HepG2 (cell line): ENCODE measurements at places on chromosomes 6 and 20.
A peak's percentile ranks its signal among the peaks of the same experiment; 100 is the strongest.

- no peak for DNase-seq
Observed at GRCh38 chr6:106782536-106783285, 153.3 kb downstream of the QRSL1 start.

- no peak for DNase-seq
Observed at GRCh38 chr20:63089051-63089907, 82.5 kb upstream of the BHLHE23 start.

- DNase-seq, result no peak
Observed at GRCh38 chr20:24939036-24939435, 10.0 kb upstream of the CST7 start.

- no peak for DNase-seq
Observed at GRCh38 chr6:139640448-139640847, 266.0 kb upstream of the CITED2 start.

GRCh38 chr6:145705561-145705960 is 29.8 kb downstream of the EPM2A start:
- DNase-seq, result no peak

GRCh38 chr20:7155794-7156193 is 388.3 kb downstream of the BMP2 start:
- no peak for DNase-seq

- no peak for DNase-seq
Observed at GRCh38 chr20:58261660-58262059, 33.2 kb upstream of the ANKRD60 start.

GRCh38 chr6:32176476-32177182 is 745 bp upstream of the AGPAT1 start:
- no peak for DNase-seq

DNA sequence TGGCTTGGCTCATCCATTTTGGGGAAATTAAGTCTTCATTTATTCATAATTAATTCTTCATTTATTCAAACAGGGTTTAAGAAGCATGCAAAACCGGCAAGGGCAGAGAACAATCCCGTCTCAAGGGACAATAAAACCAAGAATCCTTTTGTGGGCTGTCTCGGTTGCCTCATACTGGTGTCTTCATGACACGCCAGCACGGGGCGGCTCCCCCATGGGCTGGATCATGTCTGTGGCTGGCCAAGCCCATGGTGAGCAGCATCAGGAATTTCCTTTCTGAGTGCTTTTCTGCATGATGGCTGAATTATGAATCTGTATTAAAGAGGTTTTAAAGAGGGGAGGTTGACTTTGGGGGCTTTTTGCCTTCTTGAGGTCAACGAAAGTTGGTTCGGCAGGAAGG is 38.3 kb upstream of the DUSP22 start:
- no peak for DNase-seq

DNA sequence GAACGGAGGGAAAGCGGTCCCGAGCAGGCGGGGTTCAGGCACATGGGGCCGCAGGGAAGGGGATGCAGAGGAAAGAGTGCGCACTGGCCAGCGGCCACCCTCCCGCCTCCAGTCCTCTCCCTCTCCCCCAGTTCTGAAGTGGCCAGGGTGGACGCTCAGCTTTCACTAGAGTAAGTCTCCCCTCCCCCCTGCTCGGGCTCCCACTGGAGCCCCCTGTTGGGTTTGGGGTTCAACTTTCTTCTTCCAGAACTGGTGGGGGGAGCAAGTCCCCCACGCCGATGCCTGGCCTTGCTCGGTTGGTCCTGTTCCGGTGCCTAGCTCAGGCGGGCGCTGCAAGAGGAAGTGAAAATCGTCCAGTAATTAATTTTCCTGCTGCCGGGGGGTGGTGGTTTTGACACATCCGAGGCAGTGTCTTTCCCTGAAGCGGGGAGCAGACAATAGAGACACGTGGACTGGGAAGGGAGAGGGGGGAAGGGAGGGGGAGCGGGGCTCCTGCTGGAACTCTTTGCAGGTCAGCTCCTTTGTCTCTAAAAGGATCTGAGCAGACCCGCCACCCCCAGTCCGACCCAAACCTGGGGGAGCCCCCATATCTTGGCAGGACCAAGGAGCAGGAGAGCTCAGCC is 824 bp upstream of the SCRT2 start:
- no peak for DNase-seq

DNA sequence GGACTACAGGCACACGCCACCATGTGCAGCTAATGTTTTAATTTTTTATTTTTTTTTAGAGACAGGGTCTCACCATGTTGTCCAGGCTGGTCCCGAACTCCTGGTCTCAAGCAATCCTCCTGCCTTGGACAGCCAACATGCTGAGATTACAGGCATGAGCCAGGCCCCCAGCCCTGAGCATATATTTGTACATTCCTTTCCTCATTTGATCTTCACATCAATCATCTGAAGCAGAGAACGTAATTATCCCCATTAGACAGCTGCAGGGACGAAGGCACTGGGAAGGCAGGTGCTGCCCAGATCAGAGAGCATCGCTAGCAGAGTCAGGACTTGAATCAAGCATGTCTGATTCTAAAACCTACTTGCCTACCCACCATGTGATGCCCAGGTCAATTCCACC is 41.0 kb upstream of the SIRPA start:
- peak; percentile 39 for DNase-seq

GRCh38 chr6:106168097-106168888 is 82.2 kb downstream of the PRDM1 start:
- no peak for DNase-seq

DNA sequence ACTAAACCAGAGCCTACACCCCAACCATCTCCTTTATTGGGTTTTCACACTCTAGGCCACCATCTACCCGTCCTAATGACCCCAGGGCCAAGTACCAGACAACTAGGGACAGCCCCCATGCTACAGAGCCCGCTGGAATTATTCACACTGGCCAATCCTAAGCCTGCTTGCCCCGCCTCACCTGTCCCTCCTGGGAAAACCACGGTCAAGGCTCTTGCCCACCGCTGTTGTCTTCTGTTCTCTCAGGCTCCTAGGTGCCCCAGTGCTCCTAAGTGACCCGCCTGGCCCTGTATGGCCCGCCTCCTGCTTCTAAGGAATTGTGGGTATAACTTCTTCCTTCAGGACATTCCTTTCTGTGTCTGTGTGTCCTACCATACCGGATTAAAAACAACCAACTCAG is 453.4 kb downstream of the CD83 start:
- DNase-seq, result no peak

DNA sequence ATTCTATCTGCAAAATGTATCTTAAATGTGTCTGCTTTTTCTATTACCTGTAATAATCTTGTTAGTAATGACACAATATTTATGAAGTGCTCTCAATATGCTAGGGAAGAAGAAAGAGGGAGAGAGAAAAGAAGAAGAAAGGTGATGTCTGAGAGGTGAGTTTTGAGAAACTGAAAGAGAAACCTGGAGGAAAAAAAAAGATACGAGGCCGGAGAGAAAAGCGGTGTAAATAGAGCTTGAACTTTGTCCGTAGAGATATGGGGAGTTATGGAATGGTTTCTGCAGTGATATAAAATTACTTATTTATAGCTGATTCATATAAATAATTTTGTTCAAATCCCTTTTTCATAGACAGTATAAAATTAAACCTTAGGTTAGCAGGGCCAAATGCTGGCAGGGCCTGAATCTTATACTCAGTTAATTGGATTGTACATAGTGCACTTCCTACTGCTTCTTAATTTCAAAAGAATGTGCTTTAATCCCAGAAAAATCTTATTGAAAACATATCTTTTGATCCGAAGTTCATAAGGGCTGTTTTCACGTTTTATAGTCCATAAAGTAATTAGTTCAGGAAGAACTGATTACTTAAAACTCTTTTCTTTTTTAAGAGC is 43.0 kb downstream of the MYB start:
- no peak for DNase-seq

DNA sequence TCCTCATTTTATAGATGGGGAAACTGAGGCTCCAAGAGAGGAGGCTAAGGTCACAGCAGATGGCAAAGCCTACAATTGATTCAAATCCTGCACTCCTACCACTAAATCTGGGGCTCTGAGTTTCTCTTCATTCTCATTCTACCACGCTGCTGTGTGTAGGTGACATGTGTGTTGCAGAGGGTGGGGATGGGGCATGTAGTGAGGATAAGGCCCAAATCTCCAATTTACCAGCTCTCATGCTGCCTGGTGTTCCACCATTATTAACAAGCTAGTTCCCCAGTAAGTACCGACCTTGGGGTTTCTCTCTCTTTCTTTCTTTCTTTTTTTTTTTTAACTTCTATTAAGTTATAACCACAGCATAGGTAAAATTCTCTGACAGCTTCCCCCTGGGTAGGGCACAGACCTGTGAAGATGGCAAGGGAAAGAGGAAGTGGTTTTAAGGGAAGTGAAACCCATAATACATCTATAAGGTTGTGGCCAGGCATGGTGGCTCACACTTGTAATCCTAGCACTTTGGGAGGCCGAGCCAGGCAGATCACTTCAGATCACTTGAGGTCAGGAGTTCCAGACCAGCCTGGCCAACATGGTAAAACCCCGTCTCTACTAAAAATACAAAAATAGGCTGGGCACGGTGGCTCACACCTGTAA is 13.0 kb upstream of the MATN4 start:
- no peak for DNase-seq

- DNase-seq, result no peak
Observed at GRCh38 chr6:140025171-140025570, 650.7 kb upstream of the CITED2 start.

DNA sequence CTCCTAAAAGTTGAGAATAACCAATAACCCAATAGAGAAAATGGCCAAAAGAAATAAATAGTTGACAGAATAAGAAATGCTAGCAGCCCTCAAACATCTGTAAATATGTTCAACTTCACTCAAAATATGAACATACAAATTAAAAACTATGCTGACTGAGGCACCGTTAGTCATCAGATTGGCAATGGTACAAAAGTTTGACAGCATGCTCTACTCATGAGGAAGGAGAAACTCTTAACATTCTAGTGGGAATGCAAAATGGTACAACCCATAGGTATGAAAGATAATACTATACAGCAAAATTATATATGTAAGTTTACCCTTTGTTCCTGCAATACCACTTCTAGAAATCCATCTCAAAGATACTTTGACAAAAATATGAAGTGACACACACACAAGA is 1.6 kb upstream of the ZSCAN12 start:
- no peak for DNase-seq

- no peak for DNase-seq
Observed at GRCh38 chr20:59064214-59064722, 21.7 kb upstream of the PRELID3B start.

DNA sequence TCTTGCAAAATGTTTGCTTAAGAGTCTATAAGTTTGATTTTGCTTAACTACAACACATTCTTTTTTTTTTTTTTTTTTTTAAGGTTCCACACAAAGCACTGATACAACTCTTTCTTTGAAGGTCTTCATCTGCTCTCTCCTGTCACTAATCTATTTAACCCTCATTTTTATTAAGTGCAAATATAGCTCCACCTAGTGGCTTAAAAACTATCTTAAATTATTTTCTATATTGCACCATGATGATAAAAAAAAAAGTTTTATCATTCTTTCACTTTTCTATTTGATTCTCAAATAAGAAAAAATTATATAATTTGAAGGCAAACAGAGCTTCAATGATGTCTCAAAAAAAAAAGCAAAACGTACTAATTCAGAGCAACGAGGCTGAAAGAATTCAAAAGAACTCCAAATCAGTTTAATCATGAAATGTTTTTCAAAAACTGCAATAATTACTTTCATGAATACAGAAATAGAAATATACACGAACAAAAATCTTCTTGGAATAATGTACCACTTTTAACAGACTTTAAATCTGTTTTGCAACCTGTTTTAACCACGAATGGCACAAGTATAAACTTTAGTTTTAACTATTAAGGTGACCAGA is 12.8 kb downstream of the ESF1 start:
- peak; percentile 28 for DNase-seq

DNA sequence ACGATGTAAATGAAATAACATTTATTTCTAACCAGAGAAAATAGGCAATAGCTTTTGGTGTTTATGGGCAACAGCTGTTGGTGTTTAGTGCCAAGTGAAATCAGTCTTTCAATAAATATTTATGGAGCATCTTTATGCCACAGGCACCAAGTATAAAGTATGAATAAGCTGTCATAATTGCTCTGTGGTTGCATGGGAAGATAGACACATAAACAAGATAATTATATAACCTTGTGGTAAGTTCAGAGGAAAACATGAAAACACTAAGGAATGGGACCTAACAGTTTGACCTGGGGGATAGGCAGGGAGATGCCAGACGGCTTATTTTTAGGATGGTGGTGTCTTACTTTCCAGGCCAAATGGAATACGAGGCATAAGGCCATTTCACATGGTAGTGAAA is 110.9 kb downstream of the GFRAL start:
- DNase-seq, result no peak

GRCh38 chr6:117591405-117591804 is 10.9 kb downstream of the GOPC start:
- no peak for DNase-seq

DNA sequence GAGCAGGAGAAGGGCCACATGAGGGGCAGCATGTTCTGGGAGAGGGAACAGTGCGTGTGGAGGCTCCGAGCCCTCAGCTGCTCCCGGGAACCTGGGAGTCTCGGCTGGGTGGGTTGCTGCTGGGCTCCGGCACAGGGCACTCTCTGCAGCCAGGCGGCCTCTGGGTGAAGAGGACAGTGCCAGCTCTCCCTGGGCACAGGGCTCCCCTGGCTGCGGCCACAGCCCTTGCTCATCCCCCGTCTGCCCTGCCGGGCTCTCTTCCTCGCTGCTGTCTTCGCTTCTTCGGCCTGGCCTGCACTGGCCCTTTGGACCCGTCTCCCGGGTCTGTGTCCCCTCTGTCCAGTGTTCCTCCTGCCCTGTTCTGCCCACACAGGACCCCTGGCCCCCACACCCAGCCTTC is 48.2 kb downstream of the CDH4 start:
- DNase-seq, result no peak

- DNase-seq, result no peak
Observed at GRCh38 chr6:3617192-3617631, 134.3 kb downstream of the PXDC1 start.

- DNase-seq, result peak; percentile 66
Observed at GRCh38 chr20:21615617-21616080, 89.8 kb upstream of the PAX1 start.

GRCh38 chr6:73157870-73158269 is 67.4 kb downstream of the KHDC1L start:
- no peak for DNase-seq

GRCh38 chr20:59178983-59179595 is 15.5 kb downstream of the ZNF831 start:
- DNase-seq, result no peak

DNA sequence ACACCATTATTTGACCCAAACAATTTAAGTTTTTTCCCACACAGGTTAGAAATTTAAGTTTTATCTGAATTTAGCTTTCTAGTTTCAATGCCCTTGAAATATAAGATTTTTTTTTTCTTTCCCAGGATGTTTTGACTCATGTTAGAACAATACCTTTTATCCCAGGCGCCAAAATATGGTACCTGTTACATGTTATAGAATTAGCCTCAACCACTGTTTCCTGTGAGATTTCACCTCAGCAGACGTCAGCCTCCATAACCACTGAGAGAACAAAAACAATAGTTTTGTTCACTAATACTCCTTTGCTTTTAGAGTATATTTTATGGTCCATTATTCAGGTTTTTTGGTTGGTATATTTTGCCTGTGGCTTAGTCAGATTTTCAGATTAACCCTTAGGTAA is 302.9 kb downstream of the CDKAL1 start:
- no peak for DNase-seq
